ENCODE measurements at places on chromosomes 13 and 19. TPM values are rescaled to one million over a fixed set of nuclear protein-coding genes. Genes with fewer than 3 reads are reported as not detected.

The COMP gene
- 0.17 TPM for total RNA-seq

The ISYNA1 gene
- total RNA-seq = 270 TPM

The NFIX gene
- total RNA-seq = 30.3 TPM

The SARS2 gene
- 18.0 TPM for total RNA-seq

The METTL21C gene
- not detected for total RNA-seq

The DCLK1 gene
- 37.0 TPM for total RNA-seq

The TRPM4 gene
- total RNA-seq = 2.7 TPM

DNA sequence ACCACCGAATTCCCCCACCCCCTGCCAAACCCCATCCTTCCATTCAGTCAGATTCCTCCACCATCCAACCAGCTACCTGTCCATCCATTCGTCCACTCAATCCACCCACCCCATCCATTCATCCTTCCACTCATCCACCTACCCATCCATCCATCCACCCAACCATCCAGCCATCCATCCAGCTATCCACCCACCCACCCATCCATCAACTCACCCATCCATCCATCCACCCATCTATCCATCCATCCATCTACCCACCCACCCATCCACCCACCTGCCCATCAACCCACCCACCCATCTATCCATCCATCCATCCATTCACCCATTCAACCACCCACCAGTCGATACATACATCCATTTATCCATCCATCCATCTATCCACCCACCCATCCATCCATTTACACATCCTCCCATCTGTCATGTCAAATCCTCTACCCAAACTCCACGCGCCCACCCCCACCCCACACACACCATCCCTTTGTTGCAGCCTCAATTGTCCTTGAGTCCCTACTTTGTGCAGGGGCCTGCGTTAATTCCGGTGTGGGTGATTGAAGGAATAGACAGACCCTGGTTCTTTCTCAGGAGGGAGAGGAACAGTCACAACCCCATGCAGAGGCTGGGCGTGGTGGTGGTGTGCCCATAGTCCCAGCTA is 5.3 kb upstream of the SLC5A5 start:
- DNase-seq = no peak
- H3K27ac ChIP-seq = no peak overlapping the region
- no peak overlapping the region for H3K4me3 ChIP-seq
- no peaks in the 10 kb centered on the region for H3K4me1 ChIP-seq

- H3K4me3 ChIP-seq = no peak overlapping the region
- H3K36me3 ChIP-seq = no peaks in the 10 kb centered on the region
- H3K27me3 ChIP-seq = no peaks in the 10 kb centered on the region
- DNase-seq = no peak
- no peaks in the 10 kb centered on the region for H3K4me1 ChIP-seq
These were observed 50.4 kb downstream of the SACS start for GRCh38 chr13:23383151-23383550.

GRCh38 chr19:591099-591958 is 1.6 kb downstream of the HCN2 start:
- H3K4me3 ChIP-seq = no peak overlapping the region
- no peak overlapping the region for H3K27ac ChIP-seq
- H3K36me3 ChIP-seq = no peaks in the 10 kb centered on the region
- peak; percentile 63 for DNase-seq

GRCh38 chr13:72253754-72254153 is 386.8 kb upstream of the DACH1 start:
- no peak overlapping the region for H3K27ac ChIP-seq
- no peaks in the 10 kb centered on the region for H3K4me1 ChIP-seq
- DNase-seq = no peak

GRCh38 chr13:21875116-21875515 is 204.2 kb downstream of the FGF9 start:
- H3K4me1 ChIP-seq = peaks cover 3% of the 10 kb centered on the region
- no peak overlapping the region for H3K4me3 ChIP-seq
- no peaks in the 10 kb centered on the region for H3K27me3 ChIP-seq
- DNase-seq = no peak

DNA sequence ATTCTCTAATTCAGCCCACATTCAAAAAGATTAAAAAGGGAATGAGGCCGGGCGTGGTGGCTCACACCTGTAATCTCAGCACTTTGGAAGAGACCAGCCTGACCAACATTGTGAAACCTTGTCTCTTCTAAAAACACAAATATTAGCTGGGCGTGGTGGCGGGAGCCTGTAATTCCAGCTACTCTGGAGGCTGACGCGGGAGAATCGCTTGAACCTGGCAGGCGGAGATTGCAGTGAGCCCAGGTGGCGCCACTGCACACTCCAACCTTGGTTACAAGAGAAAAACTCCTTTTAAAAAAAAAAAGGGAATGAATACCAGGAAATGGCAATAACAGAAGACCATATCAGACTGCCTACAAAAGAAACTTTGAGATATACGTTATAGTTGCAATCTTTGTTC is 1244.5 kb downstream of the PCDH9 start:
- no peaks in the 10 kb centered on the region for H3K4me1 ChIP-seq
- H3K4me3 ChIP-seq = no peak overlapping the region
- no peak overlapping the region for H3K27ac ChIP-seq
- H3K36me3 ChIP-seq = no peaks in the 10 kb centered on the region

DNA sequence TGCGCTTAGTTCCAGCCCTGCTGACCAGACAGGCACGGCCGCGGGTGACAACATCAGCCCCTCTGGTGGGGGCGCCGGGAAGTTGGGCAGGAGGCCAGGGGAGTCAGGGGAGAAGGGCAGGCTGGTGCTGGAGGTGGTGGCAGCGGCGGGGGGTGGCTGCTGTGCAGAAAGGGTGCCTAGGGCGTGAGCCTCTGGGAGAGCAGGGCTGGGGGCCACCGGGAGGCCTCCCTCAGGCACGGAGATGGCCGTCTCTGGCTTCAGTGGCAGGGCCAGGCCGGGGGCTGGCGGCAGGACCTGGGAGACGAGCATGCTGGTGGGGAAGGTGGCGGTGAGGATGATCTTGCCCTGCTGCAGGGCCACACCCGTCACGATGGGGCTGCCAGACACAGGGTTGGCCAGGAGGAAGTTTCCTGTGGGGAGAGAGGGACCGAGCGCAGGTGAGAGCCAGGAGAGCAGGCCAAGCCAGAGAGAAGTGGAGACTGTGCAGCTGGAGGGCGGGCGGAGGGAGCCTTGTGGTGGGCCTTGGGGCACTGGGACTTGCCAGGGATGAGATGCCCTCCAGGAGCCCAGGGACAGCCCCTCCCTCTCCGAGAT is 3.3 kb downstream of the SIX5 start:
- no peaks in the 10 kb centered on the region for H3K27me3 ChIP-seq
- no peak overlapping the region for H3K4me3 ChIP-seq
- peak overlapping the region; percentile 94 for H3K27ac ChIP-seq
- H3K4me1 ChIP-seq = peaks cover 27% of the 10 kb centered on the region
- H3K36me3 ChIP-seq = no peaks in the 10 kb centered on the region
- DNase-seq = peak; percentile 49

- no peak overlapping the region for H3K4me3 ChIP-seq
- H3K4me1 ChIP-seq = peaks cover 47% of the 10 kb centered on the region
- no peak for DNase-seq
- H3K27ac ChIP-seq = peak overlapping the region; percentile 66
- H3K36me3 ChIP-seq = no peaks in the 10 kb centered on the region
These were observed 19.4 kb downstream of the ACTN4 start for GRCh38 chr19:38666663-38667511.

GRCh38 chr19:1243768-1244692 is 2.5 kb downstream of the ATP5F1D start:
- peak; percentile 91 for DNase-seq
- no peaks in the 10 kb centered on the region for H3K27me3 ChIP-seq
- H3K4me1 ChIP-seq = peaks cover 21% of the 10 kb centered on the region
- H3K4me3 ChIP-seq = no peak overlapping the region

GRCh38 chr13:77728265-77729125 is 31.0 kb downstream of the SLAIN1 start:
- H3K4me1 ChIP-seq = no peaks in the 10 kb centered on the region
- H3K36me3 ChIP-seq = no peaks in the 10 kb centered on the region
- no peak overlapping the region for H3K4me3 ChIP-seq
- no peaks in the 10 kb centered on the region for H3K27me3 ChIP-seq

DNA sequence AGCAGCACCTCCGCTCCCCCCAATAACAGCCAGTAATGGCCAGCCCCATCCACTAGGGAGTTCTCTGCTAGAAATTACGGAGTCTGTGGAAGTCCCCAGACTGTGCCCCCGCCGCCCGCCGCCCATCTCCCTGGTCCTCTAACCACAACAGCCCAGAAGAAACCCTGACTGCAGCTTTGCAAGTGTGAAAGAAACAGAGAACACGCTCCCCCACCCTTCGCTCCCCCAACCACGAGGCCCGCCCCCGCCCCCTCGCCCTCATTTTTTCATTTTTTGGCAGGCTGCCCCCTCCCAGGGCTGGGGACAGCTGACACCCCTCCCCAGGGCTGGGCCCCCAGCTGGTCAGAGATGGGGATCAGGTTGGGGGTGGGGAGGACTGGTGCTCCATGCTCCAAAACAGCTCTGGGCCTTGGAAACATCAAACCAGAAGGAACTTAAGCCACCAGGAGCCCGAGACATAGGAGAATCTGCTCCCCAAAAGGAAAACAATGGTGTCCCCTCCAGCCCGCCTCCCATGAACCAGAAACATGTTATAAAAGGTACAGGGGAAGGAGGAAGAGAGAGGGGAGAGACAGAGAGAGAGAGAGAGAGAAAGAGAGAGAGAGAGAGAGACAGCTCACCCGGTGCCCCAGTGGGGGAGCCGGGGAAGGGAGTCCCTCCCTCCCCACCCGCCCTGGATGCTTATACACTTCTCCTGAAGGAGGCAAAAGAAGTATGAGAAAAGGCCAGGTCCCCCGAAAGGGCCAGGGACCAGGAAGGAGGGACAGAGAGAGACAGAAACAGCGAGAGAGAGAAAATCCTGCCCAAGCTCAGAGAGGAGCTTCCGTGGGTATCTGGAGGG is 29.8 kb upstream of the ASF1B start:
- no peaks in the 10 kb centered on the region for H3K27me3 ChIP-seq
- H3K4me1 ChIP-seq = peaks cover 3% of the 10 kb centered on the region
- H3K36me3 ChIP-seq = no peaks in the 10 kb centered on the region
- DNase-seq = no peak
- no peak overlapping the region for H3K27ac ChIP-seq

DNA sequence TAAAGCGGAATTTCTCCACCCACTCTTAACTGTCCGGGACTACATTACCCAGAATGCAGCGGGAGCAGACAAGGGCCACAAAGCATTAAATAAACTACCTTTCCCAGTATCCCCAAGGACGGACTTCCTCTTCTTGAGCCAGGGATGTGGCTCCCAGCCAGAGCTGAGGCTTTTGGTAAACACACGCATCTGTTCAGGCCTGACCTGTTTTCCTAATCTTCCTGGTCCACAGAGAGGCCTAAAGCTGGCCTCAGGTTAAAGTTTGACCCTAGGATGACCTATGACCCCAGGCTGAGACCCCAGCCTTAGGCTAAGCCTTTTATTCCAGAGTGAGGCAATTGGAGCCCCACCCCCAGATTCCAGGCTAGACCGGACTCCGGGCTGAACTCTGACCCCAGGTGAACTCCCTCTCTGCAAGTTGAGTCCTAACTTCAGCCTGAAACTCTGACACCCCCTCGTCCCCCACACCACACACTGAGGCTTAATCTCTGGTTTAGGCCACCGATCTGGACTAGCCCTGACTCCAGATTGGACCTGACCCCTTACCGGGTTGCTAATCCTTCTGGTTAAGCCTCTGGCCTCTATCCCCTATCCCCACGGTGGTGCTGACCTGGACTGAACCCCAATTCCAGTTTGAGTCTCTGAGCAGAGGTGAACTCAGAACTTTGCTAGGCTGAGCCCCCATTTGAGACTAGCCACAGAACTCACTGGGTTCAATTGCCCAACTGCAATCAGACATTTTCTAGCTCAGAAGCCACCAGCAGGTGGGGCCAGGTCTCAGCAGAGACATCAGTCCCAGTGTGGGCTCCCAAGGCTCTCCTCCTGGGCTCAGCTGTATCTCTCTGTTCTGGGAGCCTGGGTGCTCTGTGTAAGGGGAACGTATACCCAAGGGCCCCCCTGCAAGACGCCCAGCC is 750 bp upstream of the GPR108 start:
- H3K27me3 ChIP-seq = no peaks in the 10 kb centered on the region
- no peaks in the 10 kb centered on the region for H3K36me3 ChIP-seq
- H3K27ac ChIP-seq = peak overlapping the region; percentile 89
- peaks cover 20% of the 10 kb centered on the region for H3K4me1 ChIP-seq
- DNase-seq = peak; percentile 98

- no peaks in the 10 kb centered on the region for H3K4me1 ChIP-seq
- no peak overlapping the region for H3K27ac ChIP-seq
- no peak for DNase-seq
- no peak overlapping the region for H3K4me3 ChIP-seq
- no peaks in the 10 kb centered on the region for H3K36me3 ChIP-seq
These were observed 5.8 kb downstream of the ZNF221 start for GRCh38 chr19:43956827-43957226.

GRCh38 chr19:51370230-51370629 is 1.4 kb upstream of the CLDND2 start:
- DNase-seq = no peak
- no peaks in the 10 kb centered on the region for H3K27me3 ChIP-seq
- H3K27ac ChIP-seq = no peak overlapping the region
- peaks cover 7% of the 10 kb centered on the region for H3K4me1 ChIP-seq

DNA sequence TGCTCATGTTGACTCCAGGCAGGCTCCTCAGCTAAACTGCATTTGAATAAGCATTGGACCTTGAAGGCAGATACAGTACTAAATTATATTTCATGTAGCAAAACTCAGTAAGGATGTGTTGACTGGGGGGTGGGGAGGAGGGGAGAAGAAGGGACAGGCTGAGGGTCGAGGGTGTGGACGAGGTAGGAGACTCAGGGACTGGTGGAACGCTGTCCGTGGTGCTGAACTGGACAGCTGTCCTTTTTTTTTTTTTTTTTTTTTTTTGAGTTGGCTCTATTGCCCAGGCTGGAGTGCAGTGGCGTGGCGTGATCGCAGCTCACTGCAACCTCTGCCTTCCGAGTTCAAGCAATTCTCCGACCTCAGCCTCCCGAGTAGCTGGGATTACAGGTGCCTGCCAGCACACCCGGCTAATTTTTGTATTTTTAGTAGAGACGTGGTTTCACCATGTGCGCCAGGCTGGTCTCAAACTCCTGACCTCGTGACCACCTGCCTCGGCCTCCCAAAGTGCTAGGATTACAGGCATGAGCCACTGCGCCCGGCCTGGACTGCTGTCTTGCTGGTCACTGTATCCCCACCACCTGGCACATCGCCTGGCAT is 33.2 kb upstream of the CASP14 start:
- no peaks in the 10 kb centered on the region for H3K4me1 ChIP-seq
- no peaks in the 10 kb centered on the region for H3K36me3 ChIP-seq
- H3K4me3 ChIP-seq = no peak overlapping the region
- H3K27me3 ChIP-seq = no peaks in the 10 kb centered on the region
- no peak overlapping the region for H3K27ac ChIP-seq
- no peak for DNase-seq

GRCh38 chr19:10163536-10163935 is 31.2 kb downstream of the DNMT1 start:
- H3K4me3 ChIP-seq = no peak overlapping the region
- no peak overlapping the region for H3K27ac ChIP-seq
- H3K4me1 ChIP-seq = no peaks in the 10 kb centered on the region
- H3K36me3 ChIP-seq = no peaks in the 10 kb centered on the region
- DNase-seq = no peak

GRCh38 chr19:50992666-50993035 is 8.8 kb downstream of the KLK8 start:
- no peak for DNase-seq
- H3K4me3 ChIP-seq = no peak overlapping the region
- no peaks in the 10 kb centered on the region for H3K27me3 ChIP-seq
- H3K4me1 ChIP-seq = no peaks in the 10 kb centered on the region
- no peak overlapping the region for H3K27ac ChIP-seq

GRCh38 chr13:100440751-100441425 is 147.7 kb downstream of the GGACT start:
- H3K27ac ChIP-seq = peak overlapping the region; percentile 36
- H3K36me3 ChIP-seq = no peaks in the 10 kb centered on the region
- no peak for DNase-seq
- H3K4me1 ChIP-seq = peaks cover 8% of the 10 kb centered on the region
